Tibial nerve (tissue), 4 donors: ENCODE measurements at places on chromosomes 4 and X. TPM values are rescaled to one million over a fixed set of nuclear protein-coding genes. Genes with fewer than 3 reads are reported as not detected.

The SMIM31 gene
- not detected for total RNA-seq

The PGAM4 gene
- not detected for total RNA-seq

The VCX3A gene
- not detected for total RNA-seq

The PLXNB3 gene
- total RNA-seq = 52.8 TPM

The SLC26A1 gene
- not detected for total RNA-seq

The RAB41 gene
- not detected for total RNA-seq

The NUDT9 gene
- 22.5 TPM for total RNA-seq

The DCLK2 gene
- 15.6 TPM for total RNA-seq

The NEUROG2 gene
- total RNA-seq = not detected

The TRPC5OS gene
- total RNA-seq = not detected

The UCHL1 gene
- total RNA-seq = 80.6 TPM

The TREX2 gene
- total RNA-seq = 4.4 TPM

The STK32B gene
- total RNA-seq = 2.7 TPM

The IL21 gene
- total RNA-seq = not detected

The SOX3 gene
- not detected for total RNA-seq

The PITX2 gene
- total RNA-seq = not detected

The NHS gene
- 27.2 TPM for total RNA-seq

The BEX5 gene
- total RNA-seq = not detected

The NFKB1 gene
- 44.8 TPM for total RNA-seq

The DTHD1 gene
- total RNA-seq = 0.60 TPM

The ASB12 gene
- not detected for total RNA-seq

The TMEM47 gene
- 24.3 TPM for total RNA-seq

The RHOH gene
- total RNA-seq = 2.2 TPM

The CACNA1F gene
- total RNA-seq = 1.0 TPM

The SHISA3 gene
- 6.9 TPM for total RNA-seq

The PHOX2B gene
- not detected for total RNA-seq

The ANK2 gene
- total RNA-seq = 93.8 TPM

The ARHGAP36 gene
- not detected for total RNA-seq

The AR gene
- total RNA-seq = 17.6 TPM

The P2RY10 gene
- total RNA-seq = 0.22 TPM

The ADGRG2 gene
- total RNA-seq = 5.3 TPM

The FAT1 gene
- total RNA-seq = 119 TPM

The NLGN4X gene
- 6.3 TPM for total RNA-seq
